ENCODE measurements at places on chromosomes 6 and 20.

- no peak for DNase-seq
Measured at GRCh38 chr20:62658593-62659178, 16.4 kb downstream of the SLCO4A1 start.

DNA sequence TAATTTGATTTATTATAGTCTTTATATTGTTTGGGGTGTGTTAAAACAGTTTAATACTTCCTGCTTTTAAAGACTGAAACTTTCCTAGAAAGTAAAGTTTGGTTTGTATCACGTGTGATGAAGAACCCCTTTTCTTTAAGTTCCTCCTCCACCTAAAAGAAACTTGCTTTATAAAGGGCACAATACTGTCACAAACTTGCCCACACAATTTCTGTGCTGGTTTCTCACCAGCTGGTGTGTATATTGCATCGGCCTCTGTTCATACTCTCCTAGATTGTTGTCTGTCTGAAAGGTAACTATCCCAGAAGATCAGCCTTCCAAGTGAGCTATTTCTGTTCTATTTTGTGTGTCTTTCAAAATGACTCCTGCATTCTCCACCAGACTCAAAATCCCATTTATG lies 46.9 kb downstream of the ANKRD6 start:
- no peak for DNase-seq

GRCh38 chr20:19381947-19382346 lies 169.5 kb downstream of the SLC24A3 start:
- DNase-seq = no peak

GRCh38 chr6:25975923-25976560 lies 13.4 kb downstream of the TRIM38 start:
- no peak for DNase-seq

DNA sequence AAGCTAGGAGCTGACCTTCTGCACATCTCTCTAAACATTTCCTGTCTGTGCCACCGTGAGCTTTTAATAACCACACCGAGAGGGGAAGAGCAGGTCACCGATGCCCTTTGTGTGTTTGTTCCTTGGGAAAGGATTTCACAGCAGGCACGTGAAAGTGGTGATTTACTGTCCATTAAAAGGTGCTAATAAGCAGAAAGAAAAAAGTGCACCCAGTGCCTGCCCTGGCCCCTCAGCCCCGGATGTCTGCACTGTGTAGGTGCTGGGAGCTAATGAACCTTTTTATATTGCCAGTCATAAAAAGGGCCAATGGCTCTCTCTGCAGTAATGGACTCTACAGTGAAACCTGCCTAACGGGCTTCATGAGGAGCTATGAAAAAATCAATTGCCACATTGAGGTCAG lies 312.6 kb downstream of the C6orf118 start:
- no peak for DNase-seq

GRCh38 chr6:17280138-17280537 lies 1.0 kb upstream of the RBM24 start:
- no peak for DNase-seq

DNA sequence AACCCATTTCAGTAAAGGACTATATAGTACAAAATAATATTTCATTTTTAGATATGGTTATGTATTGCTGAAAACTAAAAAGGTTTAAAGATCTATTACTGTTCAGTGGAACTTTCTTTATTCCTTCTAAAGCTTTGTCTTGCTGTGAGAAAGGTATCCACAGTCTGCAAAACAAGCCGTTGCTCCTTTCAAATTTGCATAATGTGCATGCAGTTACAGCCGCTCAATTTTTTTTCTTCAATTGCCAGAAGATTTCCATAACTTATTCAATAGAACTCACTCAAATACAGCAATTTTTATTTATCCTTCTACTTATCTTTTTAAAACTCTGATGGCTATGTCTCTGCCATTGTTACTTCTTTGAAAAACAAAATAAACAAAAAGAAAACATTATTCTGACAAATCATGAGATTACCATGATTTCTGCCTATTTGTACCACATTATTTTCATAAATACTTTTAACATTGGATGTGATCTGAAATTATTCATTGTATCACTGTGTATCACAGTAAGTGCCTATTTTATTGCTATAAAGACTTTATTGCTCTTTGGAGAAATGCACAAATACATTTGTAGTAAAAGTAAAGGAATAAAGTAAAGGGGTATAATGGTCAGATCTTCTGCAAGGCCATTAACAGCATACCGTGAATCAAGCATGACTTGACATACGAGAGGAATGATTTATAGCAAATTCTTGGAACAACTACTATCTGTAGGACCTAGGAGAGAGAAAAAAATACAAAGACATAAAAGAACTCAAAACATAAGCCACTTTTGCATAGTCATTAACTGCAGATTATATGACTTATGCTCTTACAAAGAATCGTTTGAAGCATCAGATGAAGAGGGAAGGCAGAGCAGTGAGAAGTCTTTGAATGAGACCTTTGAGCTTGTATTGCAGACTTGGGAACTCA lies 29.6 kb upstream of the HBS1L start:
- DNase-seq = no peak

DNA sequence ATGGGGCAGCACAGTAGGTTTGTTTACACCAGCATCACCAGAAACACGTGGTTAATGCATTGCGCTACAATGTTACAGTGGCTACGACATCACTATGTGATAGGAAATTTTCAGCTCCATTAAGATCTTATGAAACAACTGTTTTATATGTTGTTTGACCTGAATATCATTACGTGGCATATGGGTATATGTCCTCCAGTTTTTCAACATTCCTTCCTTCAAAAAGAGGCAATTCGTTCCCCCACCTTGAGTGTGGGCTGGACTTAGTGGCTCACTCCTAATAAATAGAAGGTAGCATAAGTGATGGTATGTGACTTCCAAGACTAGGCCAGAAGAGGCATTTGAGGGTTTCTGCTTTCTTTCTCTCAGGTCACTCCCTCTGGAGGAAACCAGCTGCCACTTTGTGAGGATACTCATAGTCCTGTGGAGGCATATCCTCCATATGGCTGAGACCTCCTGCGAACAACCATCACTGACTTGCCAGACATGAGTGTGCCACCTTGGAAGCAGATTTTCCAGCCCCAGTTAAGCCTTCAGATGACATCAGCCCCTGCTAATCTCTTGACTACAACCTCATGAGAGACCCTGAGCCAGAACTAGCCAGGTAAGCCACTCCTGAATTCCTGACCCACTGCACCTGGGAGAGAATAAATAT lies 2.3 kb upstream of the TRAM2 start:
- no peak for DNase-seq

DNA sequence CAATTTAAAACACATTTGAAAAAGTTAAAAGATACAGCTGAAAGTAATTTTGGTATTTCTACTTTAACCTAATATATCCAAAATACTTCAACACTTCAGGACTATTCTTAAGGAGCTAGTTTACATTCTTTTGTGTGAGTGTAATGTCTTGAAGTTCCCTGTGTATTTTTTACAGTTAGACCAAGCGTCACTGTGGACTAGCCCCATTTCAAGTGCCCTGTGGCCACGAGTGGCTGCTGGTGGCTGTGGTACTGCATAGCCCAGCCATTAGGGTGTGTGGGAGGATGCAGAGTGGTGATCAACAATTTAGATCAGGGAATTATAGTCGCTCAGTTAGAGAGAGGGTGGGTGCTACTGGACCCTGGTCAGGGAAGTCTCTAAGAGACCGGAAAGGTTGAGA lies 869 bp upstream of the CST5 start:
- DNase-seq = no peak

- no peak for DNase-seq
Measured at GRCh38 chr6:37155394-37156312, 14.3 kb upstream of the PIM1 start.

DNA sequence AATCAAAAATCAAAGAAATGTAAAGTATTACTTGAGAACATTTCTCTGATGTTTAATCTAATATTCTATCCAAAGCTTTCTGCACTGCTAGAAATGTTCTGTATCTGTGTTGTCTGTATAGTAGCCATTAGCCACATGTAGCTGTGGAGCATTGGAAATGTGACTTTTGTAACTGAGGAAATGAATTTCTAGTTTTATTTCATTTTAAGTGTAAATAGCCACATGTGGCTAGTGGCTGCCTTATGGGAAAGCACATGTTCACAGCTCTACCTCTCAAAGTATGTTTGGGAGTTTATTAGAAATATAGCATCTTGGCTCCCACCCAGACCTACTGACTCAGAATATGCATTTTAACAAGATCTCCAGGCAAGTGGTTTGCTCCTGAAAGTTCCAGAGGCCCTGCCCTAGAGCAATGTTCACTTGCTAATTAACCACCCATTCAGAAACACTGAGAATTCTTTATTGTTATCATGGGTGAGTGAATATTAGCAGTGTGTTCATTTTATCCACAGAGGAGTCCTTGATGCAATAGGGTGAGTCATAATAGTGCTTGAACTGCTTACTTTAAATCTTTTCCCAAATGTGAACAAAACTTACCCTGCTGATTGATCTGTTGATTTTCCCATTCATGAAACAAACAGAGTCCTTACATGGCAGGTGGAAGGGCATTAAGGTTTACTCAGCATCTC lies 282.7 kb downstream of the PLCB1 start:
- DNase-seq = no peak

DNA sequence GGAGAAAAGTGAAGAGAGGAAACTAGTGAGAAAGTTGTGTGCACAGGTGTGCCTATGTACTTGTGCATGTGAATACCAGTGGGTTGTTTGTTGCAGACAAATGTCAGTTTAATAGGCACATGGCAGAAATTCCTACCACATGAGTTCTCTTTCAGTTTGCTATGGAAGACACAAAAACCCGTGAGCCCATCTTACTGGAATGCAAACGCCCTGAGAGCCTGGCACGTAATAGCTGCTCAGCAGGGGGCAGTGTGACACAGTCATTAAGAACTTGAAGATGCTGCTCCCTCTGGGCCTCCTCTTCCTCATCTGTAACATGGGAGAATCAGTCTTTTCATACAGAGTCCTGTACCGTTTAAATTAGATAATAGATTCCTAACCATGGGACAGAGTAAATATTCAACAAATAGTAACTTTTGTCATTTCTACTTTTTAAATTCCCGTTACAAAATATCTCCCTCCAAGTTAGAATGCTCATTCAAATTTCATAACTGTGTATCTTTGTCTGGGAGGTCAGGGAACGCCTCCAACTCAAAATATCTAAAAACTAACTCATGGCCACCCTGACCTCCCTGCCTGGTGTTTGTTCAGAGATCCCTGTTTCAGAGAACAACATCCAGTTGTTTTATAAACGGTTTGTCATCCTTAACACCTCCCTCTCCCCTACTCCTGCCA lies 802.9 kb downstream of the MAFB start:
- DNase-seq = peak; percentile 5

GRCh38 chr6:80331522-80331921 lies 225.1 kb downstream of the BCKDHB start:
- DNase-seq = no peak

DNA sequence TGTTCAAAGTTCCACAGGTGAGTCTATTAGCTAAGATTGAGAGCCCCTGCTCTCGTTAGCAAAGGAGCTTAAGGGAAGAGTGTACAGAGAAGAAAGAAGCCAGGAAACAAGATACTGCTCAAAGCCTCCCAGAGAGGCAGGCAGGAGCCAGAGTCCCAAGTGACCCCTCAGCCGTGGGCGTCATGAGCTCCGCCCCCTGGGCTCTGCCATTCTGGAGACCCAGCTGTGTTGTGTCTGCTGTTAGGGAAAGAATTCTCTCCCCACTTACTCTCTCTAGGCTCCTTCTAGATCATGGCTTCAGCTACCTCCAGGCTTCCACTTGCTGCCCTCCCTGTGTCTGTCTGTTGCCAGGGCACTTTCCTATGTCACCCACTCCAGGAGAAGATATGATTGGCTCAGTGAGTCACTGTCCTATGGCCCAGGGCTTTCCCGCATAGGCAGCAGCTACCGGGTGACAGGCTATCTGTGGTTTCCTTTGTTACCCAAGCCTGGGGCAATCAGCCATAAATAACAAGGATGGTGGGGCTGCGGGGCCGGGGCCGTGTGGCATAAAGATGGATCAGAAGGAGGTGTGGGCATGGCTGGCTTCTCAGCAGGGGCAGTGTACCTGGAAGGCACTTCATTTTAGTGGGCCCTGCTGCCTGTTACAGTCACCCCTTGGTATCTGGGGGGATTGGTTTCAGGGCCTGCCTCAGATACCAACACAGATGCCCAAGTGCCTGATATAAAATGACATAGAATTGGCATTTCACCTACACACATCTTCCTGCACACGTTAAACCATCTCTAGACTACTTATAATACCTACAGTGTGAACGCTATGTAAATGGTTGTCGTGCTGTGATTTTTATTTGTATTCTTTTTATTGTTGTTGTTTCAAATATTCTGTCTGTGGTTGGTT lies 118.9 kb downstream of the ARMC2 start:
- no peak for DNase-seq
